ENCODE measurements at places on chromosomes 1 and 21. TPM values are rescaled to one million over a fixed set of nuclear protein-coding genes. Genes with fewer than 3 reads are reported as not detected.

- DNase-seq, result no peak
- H3K4me3 ChIP-seq, result no peak overlapping the region
- H3K36me3 ChIP-seq, result peaks cover 27% of the 10 kb centered on the region
- no peaks in the 10 kb centered on the region for H3K27me3 ChIP-seq
- no peak overlapping the region for H3K27ac ChIP-seq
- H3K4me1 ChIP-seq, result no peaks in the 10 kb centered on the region
Observed at GRCh38 chr1:46278807-46279206, 24.6 kb downstream of the LRRC41 start.

GRCh38 chr1:8539683-8540082 is 221.8 kb downstream of the SLC45A1 start:
- H3K27ac ChIP-seq, result no peak overlapping the region
- 0 out of 2 replicates have a peak, but pooled peaks cover 3% of the 10 kb centered on the region for H3K36me3 ChIP-seq
- no peak for DNase-seq

The CFHR5 gene
- total RNA-seq, result not detected

The TTC34 gene
- total RNA-seq, result 0.22 TPM

DNA sequence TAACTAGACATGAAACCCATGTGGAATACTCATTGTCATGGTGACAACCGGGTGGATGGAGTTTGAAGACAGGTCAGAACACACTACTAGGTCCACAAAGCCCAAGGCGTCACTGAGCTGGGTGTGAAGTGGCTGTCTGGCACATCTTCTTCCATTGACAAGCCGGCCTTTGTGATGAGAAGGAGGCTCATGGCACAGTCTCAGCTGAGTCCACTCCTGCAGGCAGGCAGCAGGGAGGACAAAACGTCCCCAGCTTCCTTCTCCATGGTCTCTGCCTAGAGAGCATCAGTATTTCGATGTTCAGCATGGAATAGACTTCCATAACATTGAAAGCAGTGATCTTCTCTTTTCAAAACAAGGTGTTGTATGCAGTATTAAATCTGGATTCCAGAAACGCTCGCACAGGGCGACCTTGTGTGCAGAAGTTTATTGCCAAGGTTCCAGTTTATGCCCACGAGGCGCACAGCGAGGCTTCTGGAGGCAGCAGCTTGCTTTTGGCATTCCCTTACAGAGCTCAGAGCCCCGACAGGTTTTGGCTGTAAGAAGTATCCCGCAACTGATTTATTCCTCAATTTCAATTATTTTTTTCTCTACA is 104.2 kb downstream of the SIM2 start:
- no peak overlapping the region for H3K27ac ChIP-seq
- H3K27me3 ChIP-seq, result no peaks in the 10 kb centered on the region
- H3K4me1 ChIP-seq, result no peaks in the 10 kb centered on the region
- H3K4me3 ChIP-seq, result no peak overlapping the region
- no peaks in the 10 kb centered on the region for H3K36me3 ChIP-seq

DNA sequence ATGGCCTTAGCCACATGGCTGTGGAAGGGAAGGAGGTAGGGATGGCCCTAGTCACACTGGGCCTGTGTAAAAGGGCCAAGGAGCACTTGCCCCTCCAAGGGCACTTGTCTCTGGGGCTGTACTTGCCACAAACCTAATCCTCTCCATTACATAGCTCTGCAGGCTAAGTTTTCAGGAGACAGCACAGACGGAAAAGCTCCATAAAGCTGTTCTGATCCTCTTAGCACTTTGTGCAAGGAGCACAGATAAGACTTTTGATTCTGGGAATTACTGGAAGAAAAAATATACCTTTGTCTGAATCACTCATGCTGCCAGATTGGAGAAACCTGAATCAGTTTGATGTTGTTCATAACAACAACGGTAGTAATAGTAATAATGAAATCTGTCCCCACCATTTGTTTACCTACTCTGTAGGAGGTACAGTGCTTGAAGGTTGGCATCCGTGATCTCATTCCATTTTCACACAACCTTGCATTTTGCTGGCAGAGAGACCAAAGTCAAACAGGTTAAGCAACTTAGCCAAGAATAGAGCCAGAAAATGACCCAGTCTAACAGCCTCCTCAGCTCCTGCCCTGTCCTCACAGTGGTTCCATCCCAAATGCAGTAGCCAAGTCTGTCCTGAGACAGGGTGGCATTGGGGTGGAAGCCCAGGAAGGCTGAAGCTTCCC is 207.1 kb downstream of the ROR1 start:
- H3K4me1 ChIP-seq, result peaks cover 20% of the 10 kb centered on the region
- no peak overlapping the region for H3K27ac ChIP-seq
- DNase-seq, result no peak
- H3K27me3 ChIP-seq, result no peaks in the 10 kb centered on the region
- no peaks in the 10 kb centered on the region for H3K36me3 ChIP-seq

The CYYR1 gene
- not detected for total RNA-seq

DNA sequence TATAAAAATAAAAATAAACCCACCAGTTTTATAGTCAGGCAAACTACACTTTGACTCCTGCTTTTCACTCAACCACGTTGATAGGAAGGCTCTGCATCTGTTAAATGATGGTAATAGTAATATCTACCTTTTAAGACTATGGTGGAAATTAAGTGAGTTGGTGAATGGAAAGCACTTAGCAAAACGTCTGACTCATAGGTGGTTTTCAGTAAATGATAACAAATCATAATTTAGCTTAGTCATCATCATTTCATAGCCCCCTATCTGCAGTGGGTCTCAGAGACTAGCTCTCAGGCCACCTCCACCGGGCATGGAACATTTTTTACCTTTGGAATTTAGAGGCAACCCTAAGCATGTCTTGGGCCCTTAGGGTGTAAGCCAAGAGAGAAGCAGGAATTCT is 160.0 kb downstream of the PDE4B start:
- H3K4me3 ChIP-seq, result no peak overlapping the region
- H3K36me3 ChIP-seq, result no peaks in the 10 kb centered on the region
- H3K27ac ChIP-seq, result no peak overlapping the region
- no peaks in the 10 kb centered on the region for H3K27me3 ChIP-seq
- DNase-seq, result peak; percentile 42

DNA sequence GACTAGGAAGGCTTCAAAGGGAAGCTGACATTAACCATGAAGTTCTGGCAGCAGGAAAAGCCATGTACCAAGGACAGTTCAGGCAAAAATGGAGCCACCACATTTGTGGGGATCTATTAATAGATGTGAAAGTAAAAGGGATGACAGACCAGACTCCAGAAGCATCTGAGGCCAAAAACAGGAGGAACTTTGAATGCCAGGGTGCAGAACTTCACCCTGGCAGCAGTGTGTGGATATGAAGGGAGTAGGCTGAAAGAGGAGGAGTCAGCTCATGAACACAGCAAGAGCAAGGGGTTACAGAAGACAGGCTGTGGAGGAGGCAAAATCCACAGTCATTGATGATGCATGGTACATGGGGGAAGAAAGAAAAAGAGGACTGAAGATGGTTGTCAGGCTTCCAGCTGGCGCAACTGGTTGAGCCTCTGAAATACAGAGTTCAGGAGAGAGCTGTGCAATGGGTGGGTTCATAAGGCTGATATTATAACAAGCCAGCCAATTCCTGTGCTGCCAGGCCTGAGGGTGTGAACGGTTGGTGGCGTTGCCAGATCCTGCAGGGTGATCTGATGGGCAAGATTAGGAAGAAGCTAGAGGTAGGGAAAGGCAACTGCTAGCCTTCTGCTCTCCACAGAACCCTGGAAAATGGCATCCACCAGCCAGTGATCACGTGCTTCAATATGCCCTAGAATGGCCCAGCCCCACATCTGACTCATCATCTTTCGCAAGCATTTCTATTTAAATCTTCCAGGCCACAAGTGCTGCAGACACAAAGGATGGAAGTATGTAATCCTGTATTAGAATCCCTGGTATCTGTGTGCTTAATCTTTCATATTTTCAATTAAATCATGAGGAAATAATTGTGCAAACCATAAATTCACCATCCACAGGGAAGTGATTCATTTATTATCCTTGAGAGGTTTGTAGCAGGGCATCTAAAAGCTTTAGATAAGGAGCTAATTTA is 81.9 kb downstream of the SLC25A24 start:
- DNase-seq, result peak; percentile 82
- no peak overlapping the region for H3K4me3 ChIP-seq
- H3K36me3 ChIP-seq, result no peaks in the 10 kb centered on the region
- peaks cover 6% of the 10 kb centered on the region for H3K4me1 ChIP-seq
- no peaks in the 10 kb centered on the region for H3K27me3 ChIP-seq
- H3K27ac ChIP-seq, result no peak overlapping the region

DNA sequence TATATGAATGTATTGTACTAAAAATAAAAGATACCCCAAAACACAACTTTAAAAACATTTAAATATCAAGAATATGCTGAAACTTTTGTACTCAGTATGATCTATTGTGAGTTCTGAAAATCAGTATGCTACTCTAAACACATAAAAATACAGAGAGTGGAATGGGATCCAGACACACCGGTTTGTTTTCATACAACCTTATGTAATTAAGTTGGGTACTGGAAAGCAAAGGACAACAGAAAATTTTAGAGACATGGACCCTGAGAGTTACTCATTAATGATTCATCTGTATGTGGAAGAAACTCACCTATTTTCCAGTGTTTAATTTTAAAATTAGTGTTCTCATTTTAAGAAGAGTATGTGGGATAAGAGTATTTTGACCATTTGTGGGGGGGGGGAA is 927 bp upstream of the CFHR3 start:
- H3K4me1 ChIP-seq, result no peaks in the 10 kb centered on the region
- no peak overlapping the region for H3K4me3 ChIP-seq
- no peak for DNase-seq
- no peaks in the 10 kb centered on the region for H3K36me3 ChIP-seq
- no peaks in the 10 kb centered on the region for H3K27me3 ChIP-seq

DNA sequence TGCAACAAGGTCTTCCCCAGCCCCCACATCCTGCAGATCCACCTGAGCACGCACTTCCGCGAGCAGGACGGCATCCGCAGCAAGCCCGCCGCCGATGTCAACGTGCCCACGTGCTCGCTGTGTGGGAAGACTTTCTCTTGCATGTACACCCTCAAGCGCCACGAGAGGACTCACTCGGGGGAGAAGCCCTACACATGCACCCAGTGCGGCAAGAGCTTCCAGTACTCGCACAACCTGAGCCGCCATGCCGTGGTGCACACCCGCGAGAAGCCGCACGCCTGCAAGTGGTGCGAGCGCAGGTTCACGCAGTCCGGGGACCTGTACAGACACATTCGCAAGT is 3.8 kb downstream of the ZBTB18 start:
- no peak overlapping the region for H3K27ac ChIP-seq
- 0 out of 2 replicates have a peak, but pooled peaks cover 3% of the 10 kb centered on the region for H3K36me3 ChIP-seq
- DNase-seq, result no peak
- H3K27me3 ChIP-seq, result no peaks in the 10 kb centered on the region
- no peak overlapping the region for H3K4me3 ChIP-seq

DNA sequence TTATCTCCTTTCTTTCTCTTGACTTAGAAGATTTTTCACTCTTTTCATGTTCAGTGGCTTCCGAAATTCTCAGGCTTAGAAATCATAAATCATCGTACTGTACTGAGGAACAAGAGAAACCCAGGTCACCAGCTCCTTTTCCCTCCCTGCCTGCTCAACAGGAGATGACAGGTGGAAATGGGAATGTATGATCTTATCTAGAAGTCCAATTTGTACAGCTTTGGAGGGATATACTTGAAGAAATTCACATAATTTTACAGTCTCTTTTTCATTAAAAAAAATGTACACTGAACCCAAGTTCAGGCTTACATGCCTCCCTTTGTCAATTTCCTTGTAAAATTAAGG is 11.7 kb downstream of the EVA1C start:
- H3K36me3 ChIP-seq, result no peaks in the 10 kb centered on the region
- no peaks in the 10 kb centered on the region for H3K27me3 ChIP-seq
- no peak overlapping the region for H3K4me3 ChIP-seq
- peaks cover 35% of the 10 kb centered on the region for H3K4me1 ChIP-seq
- DNase-seq, result no peak

- no peak overlapping the region for H3K27ac ChIP-seq
- no peaks in the 10 kb centered on the region for H3K36me3 ChIP-seq
- H3K4me3 ChIP-seq, result no peak overlapping the region
- no peaks in the 10 kb centered on the region for H3K4me1 ChIP-seq
- DNase-seq, result no peak
Observed at GRCh38 chr1:166353213-166353612, 186.4 kb upstream of the FAM78B start.

The RAB25 gene
- total RNA-seq, result not detected

- no peaks in the 10 kb centered on the region for H3K36me3 ChIP-seq
- H3K27me3 ChIP-seq, result no peaks in the 10 kb centered on the region
- peak; percentile 33 for DNase-seq
- no peak overlapping the region for H3K4me3 ChIP-seq
Observed at GRCh38 chr1:33152685-33153432, 29.0 kb downstream of the TRIM62 start.

The AMY1C gene
- total RNA-seq, result not detected

DNA sequence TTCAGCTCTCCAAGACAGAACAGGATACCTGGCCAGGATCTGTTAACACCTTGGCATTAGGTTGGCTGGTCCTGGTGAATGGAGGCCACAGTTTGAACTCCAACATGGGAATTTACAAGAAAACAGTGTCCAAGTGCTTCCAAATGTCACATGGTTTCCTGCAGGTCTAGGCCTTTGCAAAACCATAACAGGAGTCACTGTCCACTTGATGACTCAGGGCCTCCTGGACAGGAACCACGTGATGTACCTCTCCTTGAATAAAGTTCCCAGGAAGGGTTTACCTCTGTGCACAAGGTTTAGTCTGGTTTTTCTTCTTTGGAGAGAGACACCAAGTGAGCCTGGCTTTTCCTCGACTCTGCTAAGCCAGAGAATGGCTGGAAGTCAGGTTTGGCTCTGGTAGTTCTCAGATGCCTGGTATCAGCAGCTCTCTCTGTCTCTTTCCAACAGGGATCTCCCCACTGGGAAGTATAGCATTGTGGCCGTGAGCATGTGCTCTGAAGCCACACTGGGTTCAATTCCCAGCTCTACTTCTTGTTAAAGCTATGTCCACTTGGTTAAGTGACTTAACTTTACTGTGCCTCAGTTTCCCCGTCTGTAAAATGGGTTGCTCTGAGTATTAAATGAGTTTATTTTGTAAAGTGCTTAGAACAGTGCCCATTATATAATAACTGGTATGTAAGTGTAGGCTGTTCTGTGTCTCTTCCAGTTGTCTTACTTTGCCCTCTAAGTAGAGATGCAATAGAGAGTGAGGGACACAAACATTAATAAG is 27.3 kb upstream of the TMEM61 start:
- no peaks in the 10 kb centered on the region for H3K36me3 ChIP-seq
- H3K4me1 ChIP-seq, result peaks cover 11% of the 10 kb centered on the region
- no peaks in the 10 kb centered on the region for H3K27me3 ChIP-seq
- DNase-seq, result peak; percentile 43

- no peaks in the 10 kb centered on the region for H3K36me3 ChIP-seq
- H3K4me1 ChIP-seq, result no peaks in the 10 kb centered on the region
- peaks cover 71% of the 10 kb centered on the region for H3K27me3 ChIP-seq
- H3K4me3 ChIP-seq, result 0 out of 2 replicates have a peak overlapping the region, but pooled peaks have one; percentile 32
- no peak overlapping the region for H3K27ac ChIP-seq
Observed at GRCh38 chr1:213983493-213984386, 4.0 kb upstream of the PROX1 start.

The UHMK1 gene
- 60.6 TPM for total RNA-seq

GRCh38 chr1:57976216-57976615 is 552.4 kb upstream of the DAB1 start:
- H3K4me1 ChIP-seq, result no peaks in the 10 kb centered on the region
- no peak overlapping the region for H3K4me3 ChIP-seq
- no peaks in the 10 kb centered on the region for H3K27me3 ChIP-seq
- H3K36me3 ChIP-seq, result no peaks in the 10 kb centered on the region
- DNase-seq, result peak; percentile 5
- no peak overlapping the region for H3K27ac ChIP-seq

GRCh38 chr1:207336559-207337467 is 15.3 kb downstream of the CD55 start:
- no peaks in the 10 kb centered on the region for H3K27me3 ChIP-seq
- DNase-seq, result no peak
- H3K36me3 ChIP-seq, result peaks cover 40% of the 10 kb centered on the region
- 0 out of 2 replicates have a peak, but pooled peaks cover 5% of the 10 kb centered on the region for H3K4me1 ChIP-seq
- H3K27ac ChIP-seq, result no peak overlapping the region

Data from GM23248 (cell line).